ENCODE measurements at places on chromosomes 6 and 20.

DNA sequence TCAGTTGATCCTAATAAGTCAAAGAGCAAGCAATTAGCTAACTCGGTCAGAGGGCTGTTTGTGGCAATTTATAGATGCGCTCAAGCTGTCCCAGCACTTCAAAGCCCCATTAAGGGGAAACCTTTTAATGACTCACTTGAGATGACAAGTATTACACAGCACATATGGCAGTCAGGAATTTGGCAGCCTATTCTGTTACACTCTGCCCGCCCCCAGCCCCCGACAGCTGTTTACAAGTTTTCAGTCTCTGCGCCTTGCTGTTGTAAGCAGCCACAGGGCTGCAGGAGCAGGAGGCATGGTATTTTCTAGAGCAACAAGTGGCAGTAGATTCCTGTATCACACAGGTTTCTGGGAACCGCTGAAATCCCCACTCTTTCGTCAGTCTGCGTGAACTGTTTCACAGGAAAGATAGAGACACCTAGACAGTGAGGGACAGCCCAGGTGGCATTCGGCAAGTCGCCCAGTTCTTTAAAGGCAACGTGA is 263.0 kb downstream of the FOXC1 start:
- DNase-seq, result peak; percentile 59

DNA sequence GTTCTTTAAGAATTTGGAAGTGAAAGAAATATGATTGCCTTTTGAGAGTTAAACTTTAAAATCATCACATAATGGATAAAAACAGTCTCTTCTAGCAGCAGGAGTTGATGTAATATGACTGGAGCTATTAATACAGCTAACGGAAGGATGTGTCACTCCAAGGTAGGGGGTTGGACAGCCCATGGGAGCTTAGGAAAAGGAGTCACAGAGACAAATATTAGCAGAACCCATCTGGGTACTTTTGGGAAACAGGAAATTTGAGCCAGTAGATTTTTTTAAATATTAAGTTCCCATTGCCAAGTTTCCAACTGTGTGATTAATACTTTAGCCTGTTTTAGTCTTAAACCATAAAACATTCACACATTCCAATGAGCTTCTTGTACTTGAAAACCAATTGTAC is 164.7 kb upstream of the RIMS1 start:
- DNase-seq, result no peak

- no peak for DNase-seq
These were observed 6.6 kb downstream of the REPS1 start for GRCh38 chr6:138981416-138981815.

GRCh38 chr6:53325785-53326184 is 23.0 kb downstream of the ELOVL5 start:
- DNase-seq, result no peak

- DNase-seq, result no peak
These were observed 102.6 kb downstream of the SPTLC3 start for GRCh38 chr20:13111249-13111911.

DNA sequence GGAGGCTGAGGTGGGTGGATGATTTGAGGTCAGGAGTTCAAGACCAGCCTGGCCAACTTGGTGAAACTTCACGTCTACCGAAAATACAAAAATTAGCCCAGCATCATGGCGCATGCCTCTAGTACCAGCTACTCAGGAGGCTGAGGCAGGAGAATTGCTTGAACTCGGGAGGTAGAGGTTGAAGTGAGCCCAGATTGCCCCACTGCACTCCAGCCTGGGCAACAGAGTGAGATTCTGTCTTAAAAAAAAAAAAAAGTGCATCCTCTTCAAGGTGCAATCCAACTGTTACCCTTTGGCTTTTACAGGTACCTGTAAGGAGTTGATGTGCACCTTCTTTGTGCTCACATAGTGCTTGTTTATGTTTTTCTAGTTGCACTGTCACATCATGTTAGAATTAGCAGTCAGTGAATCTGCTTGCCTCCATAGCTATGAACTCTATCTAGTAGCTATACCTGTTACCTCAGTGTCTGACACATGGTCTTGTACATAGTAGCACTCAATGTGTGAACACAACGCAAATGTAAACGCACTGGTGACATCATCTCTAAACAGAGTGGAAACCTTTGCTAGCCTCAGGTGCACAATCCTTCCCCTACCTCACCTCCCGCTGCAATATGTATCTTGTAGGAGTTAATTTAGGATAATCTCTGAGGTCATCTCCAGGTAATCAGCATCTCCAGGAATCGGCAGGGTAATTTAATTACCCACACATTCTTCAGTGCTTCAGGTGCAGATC is 9.7 kb downstream of the MSH5 start:
- DNase-seq, result no peak

- DNase-seq, result no peak
These were observed 5.1 kb downstream of the ELOVL2 start for GRCh38 chr6:11039040-11039439.

- DNase-seq, result peak; percentile 11
These were observed 133.6 kb downstream of the TFAP2B start for GRCh38 chr6:50952092-50952907.

GRCh38 chr6:34656378-34657036 is 40.1 kb downstream of the ILRUN start:
- peak; percentile 9 for DNase-seq

DNA sequence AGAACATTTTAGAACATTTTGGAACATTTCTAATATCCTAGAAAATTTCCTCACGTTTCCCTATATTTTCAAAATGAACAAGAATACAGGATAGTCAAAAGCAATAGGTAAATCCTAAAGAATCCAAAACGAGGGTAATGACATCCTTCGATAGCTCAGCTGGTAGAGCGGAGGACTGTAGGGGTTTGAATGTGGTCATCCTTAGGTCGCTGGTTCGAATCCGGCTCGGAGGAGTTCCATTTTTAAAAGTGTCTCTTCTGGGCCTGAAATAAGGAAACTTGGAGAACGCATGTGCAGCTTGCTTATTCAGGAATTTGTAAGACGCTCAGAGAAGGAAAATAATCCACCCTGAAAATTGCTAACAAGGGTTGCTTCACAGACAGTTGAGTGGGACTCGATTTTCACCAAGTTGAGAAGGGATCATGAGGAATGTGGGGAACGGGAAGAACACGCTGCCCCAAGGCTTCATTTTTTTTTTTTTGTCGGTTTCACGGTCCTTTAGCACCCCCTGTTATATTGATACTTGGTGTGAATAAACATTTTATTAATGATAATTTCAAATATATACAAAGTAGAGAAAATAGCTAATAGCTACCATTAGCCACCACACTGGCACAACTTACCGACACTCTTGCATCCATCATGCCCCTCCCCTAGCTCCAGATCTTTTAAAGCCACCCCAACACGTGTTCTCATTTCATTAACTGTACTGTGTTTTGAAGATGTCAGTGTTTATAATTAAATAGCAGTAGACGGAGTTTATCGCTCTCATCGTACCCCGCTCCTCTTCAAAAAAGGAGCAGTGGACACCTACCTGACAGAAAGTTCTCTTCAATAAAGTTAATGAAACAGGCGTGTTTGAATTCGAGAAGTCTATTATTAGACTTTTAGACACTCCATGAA is 1.8 kb upstream of the ABT1 start:
- DNase-seq, result peak; percentile 39

DNA sequence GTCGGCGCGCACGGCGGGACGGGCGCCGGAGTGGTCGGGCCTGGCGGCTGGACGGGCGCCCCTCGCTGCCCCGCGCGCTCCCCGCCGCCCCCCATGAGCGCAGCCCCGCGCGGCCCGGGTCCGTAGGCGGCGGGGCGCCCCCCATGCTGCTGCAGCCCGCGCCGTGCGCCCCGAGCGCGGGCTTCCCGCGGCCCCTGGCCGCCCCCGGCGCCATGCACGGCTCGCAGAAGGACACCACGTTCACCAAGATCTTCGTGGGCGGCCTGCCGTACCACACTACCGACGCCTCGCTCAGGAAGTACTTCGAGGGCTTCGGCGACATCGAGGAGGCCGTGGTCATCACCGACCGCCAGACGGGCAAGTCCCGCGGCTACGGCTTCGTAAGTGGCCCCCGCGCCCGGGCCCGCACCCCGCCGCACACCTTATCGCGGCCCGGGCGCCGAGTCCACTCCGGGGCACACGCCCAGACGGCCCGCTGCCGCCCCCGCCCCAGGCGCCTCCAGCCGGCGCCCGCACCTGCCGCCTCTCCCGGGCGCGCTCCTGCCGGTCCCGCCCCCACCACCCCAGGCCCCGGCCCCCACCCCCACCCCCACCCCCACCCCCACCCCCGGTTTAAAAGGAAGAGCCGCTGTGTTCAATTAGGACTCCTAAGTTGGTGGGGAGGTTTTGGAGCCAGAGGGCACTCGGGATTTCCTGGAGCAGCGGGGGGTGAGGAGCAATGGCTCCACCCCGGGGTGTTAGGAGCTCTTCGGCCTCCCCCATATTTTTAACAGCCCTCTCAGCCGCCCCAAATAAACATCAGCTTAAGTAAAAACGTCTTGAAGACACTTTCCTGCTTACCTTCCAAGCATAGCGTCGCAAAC is 474 bp downstream of the RBM38 start:
- DNase-seq, result peak; percentile 49

DNA sequence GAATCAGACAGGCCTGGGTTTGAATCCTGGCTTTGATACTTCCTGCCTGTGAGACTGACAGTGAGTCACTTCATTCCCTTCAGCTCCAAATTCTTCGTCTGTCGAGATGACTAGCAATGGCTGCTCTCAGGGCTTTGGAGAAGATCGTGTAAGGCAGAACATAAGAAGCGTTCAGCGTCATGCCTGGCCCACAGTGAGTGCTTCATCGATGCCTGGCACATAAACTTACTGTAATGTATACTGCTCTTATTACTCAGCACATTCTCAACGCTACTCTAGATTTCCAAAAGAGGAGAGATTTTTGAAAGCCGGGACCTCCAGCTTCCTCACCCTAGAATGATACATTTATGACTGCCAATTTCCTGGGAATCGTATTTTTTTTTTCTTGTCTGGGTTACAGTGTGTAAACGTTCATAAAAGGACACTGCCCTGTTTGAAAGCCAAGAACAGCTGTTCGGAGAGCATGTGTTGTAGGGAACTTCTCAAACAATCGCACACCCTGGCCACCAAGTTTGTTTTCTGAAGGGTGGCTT is 16.2 kb upstream of the BCAS1 start:
- DNase-seq, result no peak

DNA sequence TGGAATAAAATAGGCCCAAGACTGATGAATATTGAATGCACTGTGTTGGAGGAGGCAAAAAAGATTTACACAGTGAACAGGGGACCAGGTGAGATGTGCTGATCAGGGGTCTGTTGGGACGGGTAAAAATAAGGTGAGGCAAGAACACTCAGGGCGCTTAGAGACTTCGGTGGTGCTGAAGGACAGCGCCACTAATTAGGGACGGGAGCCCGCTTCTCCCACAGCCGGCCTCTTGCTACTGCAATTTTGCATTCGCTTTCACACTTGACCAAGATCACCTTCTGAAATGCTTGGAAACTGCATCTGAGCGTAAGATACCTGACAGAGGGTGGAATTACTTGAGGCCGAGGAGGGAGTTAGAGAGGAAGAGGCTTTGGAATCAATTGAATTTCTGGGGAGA is 7.3 kb downstream of the TFAP2D start:
- peak; percentile 68 for DNase-seq

DNA sequence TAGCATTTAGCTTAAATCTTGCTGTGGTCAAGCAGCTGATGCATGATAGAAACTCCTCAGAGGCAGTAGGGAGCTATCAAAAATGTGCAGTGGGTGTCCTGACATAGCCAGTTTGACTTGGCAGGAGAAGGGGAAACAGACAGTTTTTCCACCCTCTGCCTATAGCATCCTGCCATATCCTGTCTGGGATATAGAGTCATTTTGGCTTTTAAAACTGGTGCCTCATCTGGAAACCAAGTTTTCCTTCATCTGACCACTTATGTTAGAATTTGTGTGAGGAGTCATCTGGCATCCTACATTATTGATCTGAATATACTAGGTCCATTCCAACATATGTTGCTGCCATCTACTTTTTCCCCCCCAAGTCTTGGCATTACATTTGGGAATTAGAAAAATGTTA is 284.1 kb downstream of the CD109 start:
- no peak for DNase-seq

- no peak for DNase-seq
These were observed 28.0 kb upstream of the ZNF217 start for GRCh38 chr20:53621482-53622246.

DNA sequence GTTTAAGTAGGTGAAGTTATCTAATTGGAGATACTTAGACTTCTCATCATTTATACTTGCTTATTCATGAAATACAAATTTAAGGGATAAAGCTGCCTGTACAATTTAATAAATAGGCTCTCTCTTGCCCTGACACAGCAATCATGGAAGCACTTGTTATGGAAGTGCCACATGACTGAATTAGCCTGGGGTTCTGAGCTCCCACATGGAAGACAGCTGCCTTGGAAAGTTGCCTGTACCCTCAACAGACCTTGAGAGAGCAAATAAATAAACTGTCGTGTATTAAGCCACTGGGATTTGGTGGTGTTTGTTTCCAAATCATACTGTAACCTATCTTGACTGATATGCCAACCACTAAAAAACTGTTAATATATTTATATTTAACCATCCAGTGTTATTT is 87.0 kb upstream of the RSPO3 start:
- no peak for DNase-seq

GRCh38 chr6:42407379-42407778 is 44.3 kb downstream of the TRERF1 start:
- DNase-seq, result no peak

- no peak for DNase-seq
These were observed 87.1 kb upstream of the NT5E start for GRCh38 chr6:85362652-85363310.

- DNase-seq, result no peak
These were observed 202.5 kb downstream of the FOXA2 start for GRCh38 chr20:22381812-22382416.

DNA sequence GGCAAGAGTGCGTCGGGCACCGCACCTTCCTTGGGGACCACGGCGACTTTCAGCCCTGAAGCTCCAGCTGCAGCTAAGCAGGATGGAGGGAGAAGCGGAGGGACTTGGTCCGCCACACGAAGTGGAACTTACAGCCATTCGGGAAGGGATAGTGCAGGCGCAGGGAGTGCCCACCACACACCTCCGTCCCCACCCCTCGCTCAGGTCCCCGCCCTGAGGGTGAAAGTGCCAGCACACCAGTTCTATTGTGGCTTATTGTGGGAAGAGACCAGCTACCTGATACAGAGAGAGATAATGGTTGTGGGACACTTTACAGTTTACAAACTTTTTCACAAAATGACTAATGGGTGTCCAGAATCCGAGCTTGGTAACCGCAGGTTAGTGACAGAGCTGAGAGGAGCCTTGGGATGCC is 76.1 kb downstream of the IRF4 start:
- no peak for DNase-seq

- DNase-seq, result peak; percentile 46
These were observed 1.5 kb downstream of the LIN28B start for GRCh38 chr6:104958178-104959025.

All from retina (tissue), 1 donor.